ENCODE measurements at places on chromosomes 13 and 19.

- peak; percentile 38 for DNase-seq
Observed at GRCh38 chr13:44093607-44094564, 214.2 kb downstream of the LACC1 start.

- no peak for DNase-seq
Observed at GRCh38 chr19:18263324-18264136, 10.7 kb downstream of the IQCN start.

DNA sequence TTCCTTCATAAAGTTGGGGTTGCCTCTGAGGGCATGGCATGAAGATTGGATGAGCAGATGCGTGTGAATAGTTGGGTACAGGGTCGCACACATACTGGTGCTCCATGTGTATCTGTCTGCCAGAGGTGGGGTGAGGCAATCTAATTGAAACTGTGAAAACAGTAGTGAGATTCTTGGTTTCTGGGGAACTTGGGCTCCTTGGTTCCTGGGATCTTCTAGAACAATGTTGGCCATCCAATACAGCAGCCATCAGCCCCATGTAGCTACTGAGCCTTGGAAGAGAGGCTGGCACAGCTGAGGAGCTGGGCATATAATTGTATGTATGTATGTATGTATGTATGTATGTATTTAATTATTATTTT lies 616 bp downstream of the FCHO1 start:
- no peak for DNase-seq

GRCh38 chr13:77516342-77516789 lies 19.1 kb upstream of the SCEL start:
- peak; percentile 40 for DNase-seq

DNA sequence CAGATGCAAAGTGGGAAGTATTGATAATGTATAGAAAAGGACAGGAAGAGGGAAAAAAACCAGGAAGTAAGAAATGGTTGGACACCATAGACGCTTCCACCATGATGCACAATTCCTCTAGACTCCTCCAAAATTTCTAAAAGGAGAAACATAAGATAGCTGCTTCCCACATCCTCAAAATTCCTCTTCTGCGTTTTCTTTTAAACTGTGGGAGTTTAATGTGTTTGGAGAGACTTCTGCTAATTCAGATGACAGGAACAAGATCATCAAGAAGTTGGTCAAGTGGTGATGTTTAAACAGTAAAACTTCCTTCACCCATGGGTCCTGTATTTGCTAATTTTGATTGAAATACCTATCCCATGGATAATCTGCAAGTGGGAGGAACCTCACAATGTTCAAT lies 130.2 kb downstream of the IRS2 start:
- DNase-seq: no peak

GRCh38 chr13:76993021-76993420 lies 1.1 kb downstream of the CLN5 start:
- DNase-seq: no peak

DNA sequence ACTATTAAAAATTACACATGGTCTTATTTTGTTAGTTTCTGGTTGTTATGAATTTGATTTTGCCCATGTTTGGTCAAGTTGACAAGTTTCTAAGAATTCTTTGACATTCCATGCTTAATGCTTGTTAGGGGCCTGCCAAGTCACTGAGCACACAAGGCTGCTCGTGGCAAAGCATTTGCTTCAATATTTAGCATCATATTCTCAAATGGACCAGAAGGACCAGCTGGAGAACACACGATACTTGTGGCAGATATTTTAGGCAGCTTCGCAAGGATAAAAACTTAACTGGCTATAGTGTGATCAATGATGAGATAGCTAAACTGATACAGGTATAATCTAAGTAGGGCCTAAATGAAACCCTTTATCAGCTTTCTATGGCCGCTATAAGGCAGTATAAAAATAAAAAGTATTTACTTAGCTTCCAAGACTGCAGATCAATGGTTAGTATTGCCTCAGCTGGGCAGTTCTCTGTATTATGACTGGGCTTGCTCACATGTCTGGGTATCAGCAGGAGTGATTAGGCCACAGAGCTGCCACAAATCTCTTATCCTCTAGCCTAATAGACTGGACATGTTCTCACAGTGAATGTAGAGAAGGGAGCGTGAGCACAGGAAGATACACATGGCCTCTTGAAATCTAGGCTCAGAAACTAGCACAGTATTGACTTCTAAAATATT lies 155.9 kb upstream of the SPRY2 start:
- no peak for DNase-seq

DNA sequence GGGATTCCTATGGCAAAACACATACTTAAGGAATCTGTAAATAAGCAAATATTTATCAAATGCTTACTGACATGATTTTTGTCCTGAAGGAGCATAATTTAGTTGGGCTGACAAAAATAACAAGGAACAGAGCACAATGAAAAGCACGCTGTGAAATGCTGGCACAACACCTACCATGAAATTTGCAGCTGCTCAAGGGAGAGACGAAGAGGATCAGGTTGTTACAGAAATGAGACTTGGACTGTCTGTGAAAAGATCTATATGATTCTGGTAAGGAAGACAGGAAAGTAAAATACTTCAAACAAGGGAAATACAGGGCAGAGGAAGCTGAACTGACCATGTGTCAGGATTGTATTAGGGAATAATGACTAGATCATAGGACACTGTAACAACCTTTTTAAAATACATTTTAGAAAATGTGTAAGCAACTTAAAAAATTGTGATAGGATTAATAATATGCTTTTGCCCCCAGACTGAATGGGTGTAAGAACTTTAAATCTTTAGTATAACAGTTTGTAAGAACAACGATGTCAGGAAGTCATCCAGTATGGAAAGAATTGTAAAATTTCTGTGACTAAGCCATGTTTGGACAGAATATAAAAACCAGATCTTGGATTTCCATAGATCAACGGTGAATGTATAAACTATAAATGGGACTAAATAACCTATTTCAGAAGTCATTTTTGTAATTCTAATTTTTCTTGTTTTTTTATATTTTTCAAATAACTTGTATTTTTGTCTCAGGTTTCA lies 1556.0 kb downstream of the EFNB2 start:
- DNase-seq: no peak

DNA sequence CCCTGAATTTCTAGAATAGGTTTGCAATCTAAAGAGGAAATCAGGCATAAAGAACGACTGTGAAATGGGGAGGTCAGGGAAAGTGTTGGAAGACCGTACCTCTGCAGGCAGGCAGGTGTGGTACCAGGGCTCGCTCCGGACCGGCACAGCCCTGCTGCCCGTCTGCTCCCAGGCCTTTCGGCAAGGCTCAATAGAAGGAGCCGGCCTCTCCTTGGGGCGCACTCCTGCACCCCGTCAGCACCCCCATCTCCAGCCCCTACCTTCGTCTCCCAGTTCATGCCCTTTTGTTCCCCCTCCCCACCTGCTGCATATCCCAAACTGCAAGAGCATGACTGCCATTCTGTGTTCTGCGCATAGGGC lies 139.8 kb upstream of the SOX1 start:
- DNase-seq: no peak

- DNase-seq: no peak
Observed at GRCh38 chr19:821231-821824, 427 bp downstream of the PLPPR3 start.

- DNase-seq: no peak
Observed at GRCh38 chr19:55173186-55173713, 6.8 kb upstream of the DNAAF3 start.

Measured in fibroblast of the conjunctiva (primary cell).